ENCODE measurements at places on chromosomes 4 and X.

DNA sequence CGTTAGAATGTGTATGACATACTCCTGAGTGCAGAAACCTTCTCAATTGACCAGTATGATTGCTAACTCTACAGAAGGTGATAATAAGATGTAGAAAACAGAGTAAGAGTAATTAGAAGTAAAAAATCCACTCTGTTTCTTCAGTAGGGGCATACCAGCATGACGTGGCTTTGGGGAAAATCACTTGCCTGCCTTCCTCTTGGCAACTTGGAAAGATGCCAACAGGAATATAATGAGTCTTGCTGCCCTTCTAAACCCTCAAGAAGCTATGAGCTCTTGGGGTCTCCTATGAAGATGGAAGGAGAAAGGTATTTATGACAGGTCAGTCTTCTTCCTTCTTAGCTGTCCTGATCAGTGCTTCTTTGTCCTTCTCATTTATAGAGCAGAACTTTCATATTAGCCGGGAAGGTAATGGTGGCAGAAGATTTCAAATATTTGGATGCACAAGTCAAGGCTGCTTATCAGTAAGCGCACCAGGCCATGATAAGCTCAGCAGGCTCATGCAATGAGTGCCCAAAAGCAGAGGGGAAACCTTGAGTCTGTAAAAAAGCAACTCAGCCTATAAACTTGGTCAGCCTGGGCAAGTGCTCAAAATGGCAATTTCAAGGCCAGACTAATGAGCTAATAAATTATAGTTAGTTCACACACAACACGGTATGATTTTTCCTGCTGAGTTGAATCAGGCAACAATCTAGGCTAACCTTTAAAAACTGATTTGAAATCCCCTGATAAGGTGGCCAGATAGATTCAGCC, 69.7 kb upstream of the PPARGC1A start:
- DNase-seq: no peak

DNA sequence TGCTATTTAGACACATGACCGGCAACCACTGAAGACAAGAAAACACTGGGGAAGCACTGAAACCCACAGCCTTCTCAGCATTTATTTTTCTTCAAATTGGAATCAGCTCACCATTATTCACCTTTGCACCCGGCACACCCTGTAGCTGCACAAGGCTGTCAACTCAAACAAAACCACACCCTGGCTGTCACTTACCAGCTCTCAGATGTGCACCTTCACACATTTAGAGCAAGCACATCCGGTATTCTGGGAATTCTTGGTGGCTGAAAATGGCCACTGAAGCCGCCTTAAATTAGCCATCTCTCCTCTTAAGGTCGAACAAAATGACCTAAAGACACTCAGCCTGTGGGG, 5.9 kb downstream of the ZFYVE28 start:
- no peak for DNase-seq

GRCh38 chr4:152999346-153000075, 63.4 kb downstream of the FHDC1 start:
- DNase-seq: no peak

- no peak for DNase-seq
Observed at GRCh38 chr4:134747108-134747805, 545.7 kb upstream of the PABPC4L start.

GRCh38 chr4:13396161-13396560, 88.0 kb downstream of the RAB28 start:
- DNase-seq: no peak

- no peak for DNase-seq
Observed at GRCh38 chr4:41575207-41575606, 37.2 kb downstream of the LIMCH1 start.

GRCh38 chr4:8920289-8920965, 48.8 kb upstream of the HMX1 start:
- DNase-seq: no peak

DNA sequence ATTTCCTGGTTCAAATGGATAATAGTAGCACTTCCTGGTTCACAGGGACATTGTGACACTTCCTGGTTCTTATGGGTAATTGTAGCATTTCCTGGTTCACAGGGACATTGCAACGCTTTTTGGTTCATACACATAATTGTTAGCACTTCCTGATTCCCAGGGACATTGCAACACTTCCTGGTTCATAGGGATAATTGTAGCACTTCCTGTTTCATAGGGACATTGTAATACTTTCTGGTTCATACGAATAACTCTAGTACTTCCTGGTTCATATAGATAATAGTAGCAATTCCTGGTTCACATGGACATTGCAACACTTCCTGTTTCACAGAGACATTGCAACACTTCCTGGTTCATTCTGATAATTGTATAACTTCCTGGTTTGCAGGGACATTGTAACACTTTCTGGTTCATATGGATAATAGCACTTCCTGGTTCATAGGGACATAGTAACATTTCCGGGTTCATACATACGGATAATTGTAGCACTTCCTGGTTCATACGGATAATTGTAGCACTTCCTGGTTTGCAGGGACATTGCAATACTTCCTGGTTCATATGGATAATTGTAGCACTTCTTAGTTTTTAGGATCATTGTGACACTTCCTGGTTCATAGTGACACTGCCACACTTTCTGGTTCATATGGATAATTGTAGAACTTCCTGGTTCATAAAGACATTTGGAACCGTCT, 61.6 kb upstream of the CD99 start:
- DNase-seq: no peak

DNA sequence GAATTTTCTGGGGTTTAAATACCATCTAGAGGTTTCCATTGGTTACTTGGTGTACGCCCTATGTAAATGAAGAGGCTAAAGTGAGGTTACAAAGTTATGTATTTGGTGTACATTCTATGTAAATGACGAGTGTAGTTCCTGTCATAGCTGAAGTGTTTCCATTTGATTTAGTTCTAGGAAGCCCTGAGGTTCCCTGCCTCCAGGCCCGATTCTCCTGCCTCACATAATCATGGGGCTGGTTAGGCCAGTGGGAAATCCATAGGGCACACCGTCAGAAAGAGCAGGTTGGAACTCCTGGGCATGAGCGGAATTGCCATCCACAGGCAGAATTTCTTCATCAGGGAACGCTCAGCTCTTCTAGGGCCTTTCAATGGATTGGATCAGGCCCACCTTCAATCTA, 24.2 kb upstream of the HOPX start:
- DNase-seq: no peak

GRCh38 chrX:17977696-17978095, 116.6 kb upstream of the RAI2 start:
- DNase-seq: no peak

- DNase-seq: no peak
Observed at GRCh38 chr4:8345053-8345945, 75.7 kb downstream of the HTRA3 start.

- no peak for DNase-seq
Observed at GRCh38 chr4:10639664-10640063, 44.9 kb downstream of the CLNK start.

GRCh38 chrX:52811065-52811625, at the start of gene XAGE5:
Gene XAGE5 (plus strand): TSS chrX:52811287. CDS start chrX:52812567, 1,280 bp downstream.
- no peak for DNase-seq

- DNase-seq: no peak
Observed at GRCh38 chrX:66918511-66918910, 279.6 kb upstream of the EDA2R start.

DNA sequence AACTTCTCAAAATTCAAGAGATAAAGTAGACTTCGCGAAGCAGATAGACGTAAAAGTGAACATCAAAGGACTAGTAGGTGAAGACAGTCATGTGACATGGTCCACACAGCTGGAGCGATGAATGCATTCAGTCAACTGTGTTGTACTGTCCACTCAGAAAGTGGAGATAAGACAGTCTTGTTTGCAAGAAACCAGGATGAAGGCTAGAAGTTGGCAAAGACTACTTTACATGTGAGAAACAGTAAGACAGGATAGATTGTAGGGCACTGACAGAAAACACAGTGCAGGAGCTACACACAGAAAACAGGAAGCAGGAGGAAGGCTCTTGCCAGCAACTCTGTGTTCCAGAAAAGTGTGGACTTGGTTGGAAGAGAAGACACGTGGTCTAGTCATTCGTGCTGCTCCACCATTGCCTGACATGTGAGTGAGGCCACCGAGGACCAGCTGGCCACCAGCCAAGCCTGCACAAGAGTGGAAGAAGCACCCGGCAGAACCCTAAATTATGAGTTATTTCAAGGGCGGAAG, 78.9 kb downstream of the FAT1 start:
- no peak for DNase-seq

DNA sequence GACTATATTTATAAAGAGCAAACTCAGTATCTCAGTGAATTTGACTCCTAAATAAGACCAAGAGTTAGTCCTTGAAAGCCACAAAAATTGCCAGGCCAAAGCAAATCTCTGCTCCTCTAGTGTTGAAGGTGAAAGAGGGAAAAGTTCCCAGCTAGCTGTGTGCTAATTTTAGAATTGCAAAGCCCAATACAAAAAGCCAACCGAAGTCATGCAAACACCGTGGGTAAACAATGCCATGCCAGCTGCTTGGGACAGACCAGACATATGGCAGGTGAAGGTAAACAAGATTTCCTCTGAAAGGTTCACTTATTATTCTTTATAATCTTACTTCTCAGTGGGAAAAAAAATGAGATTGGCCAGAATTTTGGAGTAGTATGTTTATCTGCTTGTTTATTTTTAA, 80.5 kb upstream of the LNX1 start:
- no peak for DNase-seq

DNA sequence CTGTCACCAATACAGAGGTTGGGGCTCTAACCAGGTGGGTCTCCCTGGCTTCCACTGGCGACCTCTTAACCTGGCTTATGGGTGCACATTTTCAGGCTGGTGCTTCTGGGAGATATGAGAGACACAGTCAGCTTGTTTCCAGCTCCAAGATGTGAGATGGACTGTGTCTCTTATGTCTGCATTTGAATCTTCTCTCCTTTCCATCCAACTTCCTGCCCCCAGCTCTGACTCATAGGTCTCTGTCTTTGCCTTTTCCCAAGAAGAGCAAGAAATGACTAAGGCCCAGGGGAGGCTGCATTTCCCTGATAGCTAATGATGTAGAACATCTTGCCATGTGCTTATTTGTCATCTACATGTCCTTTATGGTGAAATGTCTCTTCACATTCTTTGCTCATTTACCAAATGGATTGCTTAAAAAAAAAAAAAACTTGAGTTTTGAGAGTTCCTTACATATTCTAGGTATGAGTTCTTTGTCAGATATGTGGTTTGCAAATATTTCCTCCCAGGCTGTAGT, 3.2 kb upstream of the UXT start:
- no peak for DNase-seq

DNA sequence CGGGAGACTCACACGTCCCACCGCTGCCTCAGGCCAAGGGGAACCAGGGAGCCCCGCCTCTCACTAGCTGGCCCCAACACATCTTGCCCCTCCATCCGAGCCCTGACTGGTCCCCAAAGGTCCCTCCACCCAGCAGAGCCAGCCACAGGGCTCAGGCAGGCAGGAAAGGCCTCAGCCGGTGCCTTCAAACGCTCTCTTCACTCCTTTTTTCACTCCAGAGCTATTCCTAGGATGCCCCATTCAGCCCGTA, 1.5 kb upstream of the ARHGAP4 start:
- DNase-seq: no peak

DNA sequence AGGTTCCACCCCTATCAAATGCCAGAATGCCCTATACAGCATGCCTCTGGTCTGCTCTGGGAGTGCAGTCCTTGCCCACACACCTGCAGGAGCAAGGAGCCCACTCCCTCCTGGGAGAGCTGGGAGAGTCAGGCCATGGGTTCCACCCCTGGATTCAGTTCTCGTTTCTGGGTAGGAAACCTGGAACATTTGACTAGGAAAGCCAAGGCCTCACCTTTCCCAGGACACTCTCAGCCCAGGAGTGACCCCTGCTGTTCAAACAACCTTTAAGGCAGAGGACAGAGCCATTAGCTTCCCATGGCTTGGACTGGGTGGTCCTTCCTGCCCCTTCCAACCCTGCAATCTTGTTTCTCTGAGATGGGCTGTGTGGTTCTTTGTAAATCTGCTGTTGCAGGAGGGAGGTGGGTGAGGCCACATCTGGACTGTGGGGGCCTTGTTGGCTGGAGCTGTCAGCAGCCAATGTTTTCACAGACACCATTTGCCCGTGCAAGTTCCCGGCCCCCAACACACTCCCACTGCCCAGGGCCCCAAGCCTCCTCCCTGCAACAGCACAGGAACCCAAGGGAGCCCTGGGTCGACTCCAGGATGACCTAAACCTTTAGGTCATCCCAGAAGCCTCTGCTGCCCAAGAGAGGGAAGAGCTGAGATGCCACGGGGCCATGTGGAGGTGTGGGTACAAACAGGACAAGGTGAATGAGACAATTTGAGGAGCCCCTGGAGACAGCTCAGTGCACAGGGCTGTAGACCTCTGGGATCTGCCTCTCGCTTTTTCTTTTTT, 104.4 kb downstream of the PJA1 start:
- DNase-seq: peak; percentile 44

DNA sequence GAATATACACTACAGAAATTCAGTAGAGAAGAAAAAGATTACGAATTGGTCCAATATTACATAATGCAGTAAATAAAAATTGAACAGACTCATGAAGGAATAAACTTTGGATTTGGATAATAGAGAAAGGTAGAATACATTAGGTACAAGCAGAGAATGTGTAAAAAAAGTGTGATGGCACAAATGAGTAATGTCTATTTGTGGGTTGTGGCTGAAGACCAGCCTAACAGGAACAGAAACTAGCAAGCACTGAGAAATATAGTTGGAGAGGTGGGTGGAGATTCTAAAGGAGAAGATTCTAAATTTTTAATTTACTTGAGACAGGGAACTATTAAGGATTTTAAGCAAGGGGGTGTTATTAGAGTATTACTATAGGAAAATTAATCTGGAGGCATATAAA, 15.2 kb upstream of the CLOCK start:
- DNase-seq: no peak

DNA sequence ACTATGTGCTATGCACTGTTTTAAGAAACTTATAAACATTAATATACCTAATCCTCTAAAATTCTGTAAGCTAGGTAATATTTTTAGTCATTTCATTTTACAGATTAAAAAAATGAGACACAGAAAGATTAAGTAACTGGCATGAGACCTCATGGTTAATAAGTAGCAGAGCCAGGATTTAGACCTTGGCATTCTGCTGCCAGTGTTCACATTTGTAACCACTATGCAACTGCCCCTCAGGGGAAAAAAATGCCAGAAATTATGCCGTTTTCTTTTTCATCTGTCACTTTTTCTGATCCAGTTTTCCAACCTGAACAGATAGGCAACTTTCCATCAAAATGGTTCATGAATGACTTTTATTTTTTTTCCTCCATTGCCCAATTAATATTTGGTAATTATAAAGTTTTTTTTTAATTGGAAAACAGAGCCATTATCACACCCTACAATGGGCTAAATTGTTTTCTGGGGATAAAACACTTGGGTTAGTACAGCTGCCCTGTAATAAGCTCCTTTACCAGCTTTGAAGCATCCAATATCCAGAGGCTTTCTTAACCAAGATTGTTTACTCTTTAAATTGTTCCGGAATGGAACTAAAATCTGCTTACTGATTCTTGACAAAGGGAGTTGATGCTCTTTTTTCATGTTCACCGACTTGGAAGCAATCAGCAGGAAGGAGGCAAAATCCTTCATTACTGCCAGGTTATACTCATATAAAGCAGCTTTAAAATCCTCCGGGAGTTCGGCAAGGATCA, 56.4 kb upstream of the DDX60 start:
- no peak for DNase-seq

- no peak for DNase-seq
Observed at GRCh38 chr4:121070274-121070673, 2.1 kb downstream of the NDNF start.
